ENCODE measurements at places on chromosomes 4 and X.

DNA sequence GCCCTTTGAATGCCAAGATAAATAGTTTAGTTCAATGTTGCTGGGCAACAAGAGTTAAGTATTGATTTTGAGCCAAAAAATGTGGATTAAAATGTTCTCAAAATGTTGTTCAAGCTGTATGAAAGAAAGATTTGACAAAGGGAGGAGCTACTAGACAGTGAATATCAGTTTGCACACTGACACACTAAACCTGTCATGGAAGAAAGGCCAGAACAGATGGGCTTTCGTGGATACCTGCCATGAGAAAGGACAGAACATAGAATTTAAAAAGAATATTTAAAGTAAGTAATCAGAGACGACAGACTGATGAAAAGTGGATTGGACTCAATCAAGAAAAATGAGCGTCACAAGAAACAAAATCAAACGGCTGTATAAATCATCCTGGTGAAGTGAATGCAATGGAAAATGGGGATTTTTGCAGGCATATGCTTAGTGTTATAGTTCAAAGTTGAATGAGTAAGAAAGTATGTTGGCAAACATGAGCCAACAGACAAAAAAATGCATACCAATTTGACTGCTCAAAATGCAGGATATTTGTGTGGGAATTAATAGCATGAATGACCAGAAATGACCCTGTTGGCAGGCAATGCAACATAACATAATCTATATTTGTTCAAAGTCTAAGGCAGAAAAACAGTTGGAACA is 7.4 kb downstream of the PCDH18 start:
- no peak for DNase-seq

- no peak for DNase-seq
Measured at GRCh38 chr4:154807042-154807630, 26.1 kb downstream of the RBM46 start.

GRCh38 chr4:73341454-73341853 is 62.6 kb upstream of the ALB start:
- no peak for DNase-seq

DNA sequence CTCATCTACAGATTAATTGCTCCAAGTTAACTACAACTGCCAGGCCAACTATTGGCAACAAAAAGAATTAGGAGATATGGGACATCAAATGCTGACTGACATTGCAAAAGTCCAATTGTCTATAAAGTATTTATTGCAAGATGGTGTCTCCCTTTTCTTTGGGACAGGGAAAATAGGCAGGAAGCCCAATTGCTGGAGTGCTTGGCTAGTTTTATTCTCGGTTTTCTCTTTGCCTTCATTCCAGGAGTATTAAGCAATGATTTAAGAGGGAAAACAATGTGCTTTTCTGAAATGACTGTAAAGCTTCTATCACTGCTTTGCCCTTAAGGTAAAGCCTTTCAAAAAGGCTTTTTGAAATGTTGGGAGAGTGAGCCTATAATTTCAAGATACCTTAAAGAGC is 62.8 kb upstream of the DIAPH2 start:
- no peak for DNase-seq

DNA sequence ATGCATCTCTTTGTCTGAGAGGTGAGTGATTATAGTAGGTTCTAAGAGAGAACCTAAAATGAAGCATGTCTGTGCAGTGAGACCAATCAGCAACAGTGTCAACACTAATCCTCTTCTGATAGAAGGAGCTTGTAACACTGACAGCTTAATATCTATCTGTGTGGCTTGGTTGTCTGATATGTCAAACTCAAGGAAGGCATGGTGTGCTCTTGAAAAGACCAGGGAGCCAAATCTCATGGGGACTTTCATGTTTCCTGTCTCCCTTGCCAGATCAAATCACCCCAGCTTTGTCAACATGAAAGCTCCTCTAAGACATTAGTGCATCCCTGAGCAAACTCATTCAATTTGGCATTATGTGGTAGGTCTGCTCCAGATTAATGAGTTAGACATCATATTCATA is 95.4 kb downstream of the ANOS1 start:
- DNase-seq, result no peak

DNA sequence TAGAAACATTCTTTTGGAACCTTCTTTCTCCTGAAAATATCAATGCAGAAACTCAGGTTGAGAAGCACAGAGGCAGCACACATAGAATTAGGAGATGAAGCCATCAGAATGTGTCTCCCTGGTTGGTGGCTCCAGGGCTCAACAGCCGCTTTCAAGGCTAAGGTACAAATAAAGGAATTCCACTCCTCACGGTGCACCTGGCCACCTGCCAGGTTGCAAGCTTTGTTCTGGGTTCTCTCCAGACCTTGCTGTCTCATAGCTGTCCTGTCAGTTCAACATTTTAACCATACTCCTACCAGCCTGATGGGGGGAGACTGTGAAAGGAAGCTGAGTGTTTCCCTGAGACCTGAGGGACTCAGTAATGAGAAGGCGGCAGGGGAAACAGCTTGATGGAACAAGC is 96.3 kb upstream of the HPF1 start:
- no peak for DNase-seq

DNA sequence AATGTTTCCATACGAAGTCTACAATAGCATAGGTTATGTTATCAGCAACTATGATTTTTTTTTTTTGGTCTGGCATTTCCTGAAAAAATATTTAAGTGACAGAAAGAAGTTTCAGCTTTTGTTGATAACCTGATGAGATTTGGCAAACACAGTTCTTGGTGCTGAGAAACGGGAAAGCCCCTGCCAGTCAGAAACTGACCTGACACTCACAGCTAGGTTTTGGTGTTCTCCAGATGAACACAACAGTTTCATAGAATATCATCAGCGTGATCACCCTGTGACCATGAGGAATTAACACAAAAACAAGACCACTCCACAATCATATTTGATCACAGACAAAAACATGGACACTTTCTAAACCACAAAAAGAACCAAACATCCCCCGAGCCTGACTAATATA is 152.5 kb upstream of the DCAF8L1 start:
- no peak for DNase-seq

DNA sequence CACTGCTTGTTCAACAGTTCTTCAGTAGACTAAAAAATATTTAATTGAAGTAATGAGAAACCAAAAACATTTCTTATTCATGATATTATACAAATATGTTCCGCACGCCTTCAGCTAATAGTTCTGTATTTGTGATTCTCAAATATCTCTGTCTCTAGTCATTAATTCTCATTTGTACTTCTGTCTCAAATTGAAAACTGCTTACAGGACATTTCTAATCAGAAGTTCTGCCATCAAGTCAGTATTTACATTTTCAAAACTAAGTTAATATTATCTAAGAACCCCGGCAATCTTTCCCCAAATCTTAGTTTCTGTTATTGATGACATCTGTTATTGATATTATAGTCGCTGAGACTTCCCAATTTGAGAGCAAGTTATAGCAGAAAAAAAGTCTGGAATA is 78.6 kb upstream of the PGRMC2 start:
- DNase-seq, result no peak

DNA sequence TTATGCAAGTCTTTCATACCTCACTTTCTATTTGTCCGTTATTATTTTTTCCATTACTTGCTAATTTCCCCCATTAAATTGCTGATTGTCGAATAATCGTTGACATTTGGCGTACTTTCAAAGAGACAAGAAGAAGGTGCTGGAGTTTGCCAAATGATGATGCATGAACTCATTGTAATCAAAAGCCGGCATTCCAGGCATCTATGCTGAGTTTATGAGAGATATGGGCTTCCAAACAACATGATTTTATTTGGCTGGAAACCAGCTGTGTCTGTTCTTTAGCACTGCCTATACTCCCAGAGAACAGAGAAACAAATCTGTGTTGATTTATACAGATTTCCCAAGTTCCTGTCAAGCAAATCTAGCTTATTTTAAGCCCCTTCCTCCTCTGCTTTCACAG is 80.8 kb upstream of the RPS6KA3 start:
- DNase-seq, result no peak

GRCh38 chr4:105122350-105122749 is 24.3 kb upstream of the TET2 start:
- DNase-seq, result no peak

GRCh38 chr4:79445371-79445781 is 37.3 kb upstream of the GK2 start:
- DNase-seq, result no peak

GRCh38 chr4:38785901-38786402 is 3.2 kb upstream of the TLR10 start:
- no peak for DNase-seq

DNA sequence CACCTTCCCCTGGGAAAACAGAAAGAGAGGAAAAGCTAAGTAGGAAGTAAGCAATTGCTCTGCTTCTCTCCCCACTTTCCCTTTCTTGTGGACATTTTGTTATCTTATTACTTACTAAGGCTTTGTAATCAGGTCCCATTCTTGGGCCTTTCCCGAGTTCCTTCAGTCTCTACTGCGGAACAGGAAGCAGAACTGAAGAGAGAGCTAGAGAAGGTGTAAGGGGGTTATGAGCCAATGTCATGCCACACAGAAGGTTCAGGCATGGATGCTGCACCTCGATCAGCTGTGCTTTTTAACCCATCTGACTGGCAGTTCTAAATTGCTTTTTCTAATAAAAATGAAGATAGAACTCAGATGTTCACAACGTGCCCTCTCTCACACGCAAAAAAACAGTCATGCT is 83.6 kb downstream of the MID1 start:
- DNase-seq, result no peak

DNA sequence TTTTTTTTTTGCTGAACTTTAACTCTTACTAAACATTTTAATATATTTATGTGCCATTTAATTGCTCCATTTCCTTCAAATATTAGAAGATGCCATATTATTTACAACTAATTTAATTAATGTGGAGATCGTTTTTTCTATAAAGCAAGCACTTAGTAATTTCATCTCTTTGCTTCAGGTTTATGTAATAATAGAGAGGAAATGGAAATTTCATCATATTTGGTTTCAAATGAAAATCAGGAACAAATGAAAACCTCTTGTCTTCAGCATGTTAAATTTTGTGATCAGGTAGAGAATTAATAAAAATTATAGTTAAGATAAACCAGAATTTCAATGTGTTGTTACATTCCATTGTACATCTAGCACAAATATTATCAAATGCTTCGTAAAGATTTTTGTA is 120.1 kb downstream of the SYNPO2 start:
- no peak for DNase-seq

- DNase-seq, result no peak
Measured at GRCh38 chrX:144732588-144732987, 514.7 kb upstream of the SPANXN1 start.

GRCh38 chr4:137300776-137301175 is 231.5 kb downstream of the PCDH18 start:
- DNase-seq, result no peak

DNA sequence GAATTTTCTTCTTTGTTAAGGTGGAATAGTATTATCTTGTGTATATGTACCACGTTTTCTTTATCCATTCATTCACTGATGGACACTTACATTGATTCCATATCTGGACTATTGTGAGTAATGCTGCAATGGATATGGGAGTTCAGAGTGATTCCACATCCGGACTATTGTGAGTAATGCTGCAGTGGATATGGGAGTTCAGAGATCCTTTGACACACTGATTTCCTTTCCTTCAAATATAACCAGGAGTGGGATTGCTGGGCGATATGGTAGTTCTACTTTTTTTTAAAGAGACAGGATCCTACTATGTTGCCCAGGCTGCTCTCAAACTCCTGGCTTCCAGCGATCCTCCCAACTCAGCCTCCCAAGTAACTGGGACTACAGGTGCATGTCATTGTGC is 12.1 kb downstream of the TMEM156 start:
- no peak for DNase-seq

- no peak for DNase-seq
Measured at GRCh38 chr4:187212446-187213080, 488.9 kb upstream of the FAT1 start.

DNA sequence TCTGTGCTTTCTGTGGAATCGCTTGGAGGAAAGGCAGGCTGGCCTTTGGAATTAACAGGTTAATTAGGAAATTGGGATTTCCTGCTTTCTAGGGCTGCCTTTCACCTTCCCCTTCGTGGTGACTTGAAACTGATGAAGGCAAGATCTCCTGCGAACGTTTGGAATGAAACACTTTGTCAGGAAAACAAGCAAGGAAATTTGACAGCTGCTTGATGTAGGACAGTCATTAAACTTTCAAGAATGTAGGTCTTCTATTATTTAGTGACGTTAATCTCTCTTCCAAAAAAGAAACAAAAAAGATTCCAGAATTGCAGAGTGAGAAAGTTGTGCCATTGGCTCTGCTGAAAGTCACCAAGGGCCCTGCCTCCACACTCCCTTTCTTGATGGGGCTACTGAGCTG is 155.7 kb upstream of the SCML1 start:
- DNase-seq, result no peak

- DNase-seq, result no peak
Measured at GRCh38 chr4:61204353-61205060, 4.4 kb downstream of the ADGRL3 start.

DNA sequence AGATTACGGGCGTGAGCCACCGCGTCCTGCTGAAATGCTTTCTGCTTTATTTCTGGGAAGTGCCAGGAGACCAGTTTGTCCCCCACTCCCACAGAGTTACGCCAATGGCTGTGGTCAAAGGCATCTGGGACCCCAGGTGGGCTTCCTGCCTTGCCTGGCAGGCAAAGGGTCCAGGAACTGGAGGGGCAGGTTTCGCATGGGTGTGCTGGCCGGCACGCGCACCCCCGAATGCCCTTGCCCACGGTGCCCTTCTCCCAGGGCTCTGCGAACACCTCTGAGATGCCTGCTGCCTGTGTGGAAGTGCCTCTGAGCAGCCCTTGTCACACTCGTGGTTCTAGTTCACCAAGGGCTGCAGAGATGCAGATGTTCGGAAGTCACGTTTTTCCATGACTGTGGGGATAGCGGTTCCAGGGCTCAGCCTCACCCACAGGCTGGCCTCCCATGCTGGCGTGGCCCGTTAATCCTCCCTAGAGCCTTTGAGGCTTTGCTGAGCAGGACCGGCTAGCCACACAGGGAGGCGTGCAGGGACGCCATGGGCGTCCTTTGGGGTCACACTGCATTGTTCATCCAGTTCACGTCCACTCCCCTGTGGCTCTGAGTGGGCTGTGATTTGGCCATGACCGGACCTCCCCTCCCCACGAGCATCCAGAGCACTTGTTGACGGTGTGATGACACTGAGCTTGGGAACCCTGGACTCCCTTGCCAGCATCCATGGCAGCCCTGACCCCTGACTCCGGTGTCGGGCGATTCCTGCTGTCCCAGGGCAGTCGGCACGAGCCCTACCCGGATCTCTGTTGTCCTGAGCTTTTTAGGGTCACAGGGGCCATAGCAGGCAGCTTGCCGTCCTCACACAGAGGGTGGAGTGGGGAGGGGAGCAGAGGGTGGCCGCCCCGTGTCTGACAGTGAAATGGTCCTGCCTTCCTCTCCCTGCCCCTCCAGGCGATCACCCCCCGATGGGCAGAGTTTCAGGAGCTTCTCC is 12.7 kb upstream of the ADD1 start:
- DNase-seq, result no peak

- DNase-seq, result no peak
Measured at GRCh38 chr4:154435895-154436294, 55.7 kb downstream of the DCHS2 start.

DNA sequence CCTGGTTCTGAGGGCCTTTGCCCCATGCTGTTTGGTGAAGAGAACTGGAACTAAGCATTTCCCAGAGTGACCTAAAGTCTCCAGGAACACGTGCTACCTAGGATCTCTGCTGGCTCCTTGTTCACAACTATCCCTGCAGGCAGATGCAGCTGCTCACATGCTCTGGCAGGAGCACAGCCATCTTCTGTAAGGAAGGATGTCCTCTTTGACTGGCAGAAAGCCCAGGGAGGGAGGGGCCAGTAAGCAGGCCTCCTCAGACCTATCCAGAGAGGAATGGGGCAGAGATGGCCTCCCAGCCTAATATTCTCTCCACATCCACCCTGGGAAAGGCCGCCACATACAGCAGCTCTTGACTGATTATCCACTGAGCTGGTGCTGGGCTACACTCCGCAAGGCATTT is 142.8 kb upstream of the EOLA2 start:
- no peak for DNase-seq

- DNase-seq, result no peak
Measured at GRCh38 chrX:43141885-43142284, 363.9 kb upstream of the PPP1R2C start.

Data from stimulated activated CD8-positive, alpha-beta memory T cell treated with anti-CD3 and anti-CD28 coated beads, Interleukin-2, amount 100 ng/mL, for 1 hour (primary cell).